Stimulated activated CD4-positive, alpha-beta T cell treated with anti-CD3 and anti-CD28 coated beads, Interleukin-12 subunit alpha, Interleukin-12 subunit beta, amount 100 ng/mL, for 4 hours (primary cell): ENCODE measurements at places on chromosomes 7 and 10.

- no peak for DNase-seq
Observed at GRCh38 chr10:51667678-51668335, 31.6 kb downstream of the CSTF2T start.

- no peak for DNase-seq
Observed at GRCh38 chr7:44325811-44326241, 432 bp upstream of the CAMK2B start.

- DNase-seq: no peak
Observed at GRCh38 chr7:121032645-121033460, 44.3 kb downstream of the CPED1 start.

GRCh38 chr7:128206747-128207500 lies 34.2 kb upstream of the LEP start:
- no peak for DNase-seq

DNA sequence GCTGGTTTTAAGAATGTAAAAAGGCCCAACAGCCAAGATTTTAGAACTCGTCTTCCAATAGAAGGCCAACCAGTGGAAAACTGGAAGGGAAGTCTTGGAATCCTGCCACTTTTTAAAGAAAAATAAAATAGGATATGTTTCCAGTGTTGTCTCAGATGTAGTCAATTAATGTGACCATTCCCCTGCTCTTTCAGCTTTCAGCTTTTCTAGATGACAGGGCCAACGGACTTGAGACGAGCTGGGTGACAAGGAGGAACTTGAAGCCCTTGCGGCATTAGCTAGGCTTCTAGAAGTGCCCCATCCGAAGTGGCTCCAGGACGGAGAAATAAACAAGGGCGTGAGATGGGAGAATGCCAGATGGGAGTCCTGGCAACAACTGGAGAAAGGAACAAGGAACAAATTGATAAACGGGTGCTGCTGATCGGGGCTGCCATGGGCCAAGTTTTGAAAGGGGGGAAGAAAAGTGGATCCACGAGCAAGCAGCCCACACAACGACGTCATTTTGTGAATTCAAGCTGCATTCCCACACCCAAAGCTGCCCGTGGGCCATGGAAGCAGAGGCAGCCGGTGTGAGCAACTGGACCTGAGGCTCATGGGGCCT lies 42.3 kb downstream of the CTBP2 start:
- no peak for DNase-seq

DNA sequence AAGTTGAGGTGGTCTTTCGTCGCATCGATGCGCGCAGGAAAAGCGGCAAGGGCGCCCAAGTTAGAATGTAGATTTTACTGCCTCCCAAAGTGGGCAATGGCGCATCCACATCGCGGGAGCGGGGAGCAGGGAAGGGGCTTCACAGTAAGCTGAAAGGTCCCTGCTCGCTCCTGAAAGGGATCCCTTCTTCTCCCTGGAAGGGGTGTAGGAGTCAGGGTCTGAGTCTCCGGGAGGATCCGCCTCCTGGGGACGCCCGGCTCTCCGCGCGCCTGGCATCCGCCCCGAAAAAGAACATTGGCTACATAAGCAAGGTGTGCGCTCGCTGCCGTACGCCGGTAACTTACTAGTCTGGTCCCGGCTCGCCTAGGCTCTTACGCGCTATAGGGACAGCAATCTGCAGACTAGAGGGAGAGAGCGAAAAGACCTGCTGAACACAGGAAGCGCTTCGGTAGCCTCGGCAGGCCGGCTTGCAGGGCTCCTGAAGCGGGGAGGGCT lies 804 bp downstream of the UNC5B start:
- DNase-seq: peak; percentile 11

GRCh38 chr7:155907450-155908200 lies 95.4 kb upstream of the SHH start:
- DNase-seq: no peak

DNA sequence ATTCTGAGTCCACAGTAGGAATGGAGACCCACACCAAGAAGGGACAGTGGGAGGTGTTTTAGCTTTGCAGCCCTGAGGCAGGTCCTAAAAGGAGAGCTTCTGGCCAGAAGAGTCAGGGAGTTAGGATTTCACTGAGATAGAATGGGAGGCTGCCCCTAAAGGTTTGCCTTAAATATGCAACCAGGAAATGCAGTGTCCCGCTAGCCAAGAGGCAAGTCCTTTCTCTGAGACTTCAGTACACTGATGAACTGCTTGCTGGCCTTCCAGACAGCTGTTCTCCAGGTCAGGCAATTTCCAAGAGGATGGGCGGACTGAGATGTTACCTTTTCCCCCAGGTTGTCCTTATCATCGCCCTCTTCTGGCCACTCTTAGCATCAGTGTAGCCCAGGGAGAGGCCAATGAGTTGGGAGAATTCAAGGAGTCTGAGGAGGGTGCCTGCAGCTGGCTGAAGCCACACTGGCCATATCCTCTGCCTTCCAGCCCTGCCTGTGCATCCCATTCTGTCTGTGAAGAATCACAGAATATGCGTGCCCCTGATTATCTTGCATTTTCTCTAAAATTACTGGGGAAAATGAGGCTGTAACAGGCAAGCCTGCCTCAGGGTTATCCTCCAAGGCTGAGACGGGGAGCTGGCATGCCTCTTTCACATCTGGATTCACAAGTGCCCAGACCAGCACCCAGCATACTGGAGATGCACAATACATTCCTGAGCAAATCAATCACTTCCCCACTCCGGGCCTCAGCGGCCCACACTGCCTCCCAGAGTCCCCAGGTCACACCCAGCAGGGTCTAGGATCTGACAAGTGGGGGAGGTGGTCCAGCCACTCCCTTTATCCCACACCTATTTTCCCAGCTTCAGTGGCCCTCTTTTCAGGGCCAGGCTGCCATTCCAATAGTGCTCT lies 2.4 kb downstream of the TLL2 start:
- no peak for DNase-seq

DNA sequence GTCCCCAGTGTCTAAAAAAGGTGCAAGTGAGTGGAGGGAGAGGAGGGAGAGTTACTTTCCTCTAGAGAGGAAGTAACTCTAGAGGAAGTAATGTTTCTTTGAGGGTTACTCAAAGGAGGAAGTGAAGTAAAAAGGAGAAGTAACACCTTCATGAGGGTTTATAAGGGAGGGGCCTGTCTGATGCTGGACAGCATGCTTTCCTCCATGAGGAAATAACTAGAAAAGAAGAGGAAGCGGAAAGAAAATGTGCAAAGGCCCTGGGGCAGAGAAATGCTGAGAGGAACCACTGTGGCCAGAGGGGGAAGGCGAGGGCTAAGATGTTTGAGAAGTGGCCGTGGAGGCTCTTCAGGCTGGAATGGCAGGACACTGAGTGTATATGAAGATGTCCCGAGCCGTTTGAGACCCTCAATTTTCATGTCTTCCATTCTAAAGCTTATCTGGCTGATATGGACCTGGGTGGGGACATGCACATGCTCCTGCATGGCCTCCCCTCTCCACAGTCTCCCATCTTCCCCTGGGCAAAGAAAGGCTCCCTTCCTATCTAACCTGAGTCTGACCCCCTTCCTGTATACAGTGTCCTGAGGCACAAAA lies 3.4 kb upstream of the SLC18A2 start:
- no peak for DNase-seq

- no peak for DNase-seq
Observed at GRCh38 chr7:76356115-76356514, 2.7 kb downstream of the YWHAG start.

- DNase-seq: no peak
Observed at GRCh38 chr10:119656760-119657159, 5.6 kb downstream of the BAG3 start.

GRCh38 chr7:2245883-2246675 lies 4.1 kb downstream of the NUDT1 start:
- DNase-seq: no peak
